ENCODE measurements at places on chromosomes 1 and 21.

DNA sequence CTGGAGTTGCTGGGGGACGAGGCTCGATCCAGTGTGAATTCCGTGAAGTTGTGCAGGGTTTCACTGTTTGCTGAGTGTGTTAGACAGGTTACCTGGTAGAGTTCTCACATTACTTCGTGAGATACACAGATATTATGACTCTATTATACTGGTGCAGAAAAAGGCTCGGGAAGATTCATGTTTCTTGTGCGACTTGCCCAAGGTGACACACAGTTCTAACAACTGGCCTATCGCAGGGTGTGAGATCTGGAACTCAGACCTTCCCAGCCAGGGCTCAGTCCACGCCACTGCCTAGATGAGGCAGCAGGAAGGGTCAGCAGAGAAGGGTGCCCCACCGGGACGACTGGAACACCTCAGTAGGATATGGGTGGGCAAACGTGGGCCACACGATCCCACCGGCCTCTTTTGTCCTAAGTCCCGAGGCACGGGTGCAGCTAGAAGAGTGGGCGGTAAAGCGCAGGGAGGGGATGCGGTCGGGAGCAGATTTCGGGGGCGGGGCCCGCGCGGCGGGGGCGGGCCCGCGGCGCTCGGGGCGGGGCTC lies 296 bp upstream of the RNPEP start:
- DNase-seq, result peak; percentile 83

DNA sequence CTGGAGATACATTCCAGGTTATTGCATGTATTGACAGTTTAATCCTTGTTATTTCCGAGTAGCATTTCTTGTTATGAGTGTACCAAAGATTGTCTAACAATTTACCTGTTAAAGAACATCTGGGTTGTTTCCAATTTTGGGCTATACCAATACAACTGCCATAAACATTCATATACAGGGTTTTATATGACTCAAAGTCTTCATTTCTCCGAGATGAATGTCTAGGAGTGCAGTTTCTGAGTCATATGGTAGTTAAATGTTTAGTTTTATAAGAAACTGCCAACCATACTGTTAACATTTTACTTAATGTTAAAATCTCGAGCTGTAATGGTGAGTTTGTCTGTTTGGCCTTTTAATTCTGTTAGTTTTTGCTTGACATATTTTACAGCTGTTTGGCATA lies 10.0 kb downstream of the RAB4A start:
- no peak for DNase-seq

GRCh38 chr1:104238991-104239390 lies 489.3 kb downstream of the AMY1C start:
- DNase-seq, result no peak

DNA sequence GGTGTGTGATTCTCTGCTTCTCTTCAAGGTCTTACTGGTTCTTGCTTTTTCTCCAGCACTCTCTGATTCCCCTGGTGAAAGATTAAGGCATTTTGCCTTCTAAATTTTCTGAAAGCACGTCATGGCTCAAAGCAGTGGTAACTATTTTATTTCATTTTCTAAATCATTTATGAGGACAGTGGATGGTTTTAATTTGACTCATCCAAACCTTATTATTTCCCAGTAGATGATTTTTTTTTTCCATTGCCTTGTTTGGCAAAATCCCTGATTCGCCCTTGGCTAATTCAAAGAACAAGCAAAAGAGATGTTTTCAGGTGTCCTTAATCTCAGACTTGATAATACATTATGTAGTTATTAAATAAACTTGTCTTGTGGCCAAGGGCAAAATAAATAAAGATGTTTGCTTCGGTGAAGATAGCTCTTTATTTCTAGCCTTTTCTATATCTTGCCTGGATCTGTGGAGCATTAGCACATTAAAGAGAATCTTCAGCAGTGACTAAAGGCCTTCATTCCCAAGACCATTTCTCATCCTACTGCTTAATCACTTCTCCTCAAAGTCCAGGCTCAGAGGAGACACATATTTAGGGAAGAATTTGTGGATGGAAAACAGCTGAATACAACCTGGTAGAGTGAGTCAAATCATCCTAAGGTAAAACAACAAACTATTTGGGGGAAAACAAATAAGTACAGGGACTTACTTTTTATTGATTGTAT lies 359.8 kb downstream of the DUSP10 start:
- no peak for DNase-seq

DNA sequence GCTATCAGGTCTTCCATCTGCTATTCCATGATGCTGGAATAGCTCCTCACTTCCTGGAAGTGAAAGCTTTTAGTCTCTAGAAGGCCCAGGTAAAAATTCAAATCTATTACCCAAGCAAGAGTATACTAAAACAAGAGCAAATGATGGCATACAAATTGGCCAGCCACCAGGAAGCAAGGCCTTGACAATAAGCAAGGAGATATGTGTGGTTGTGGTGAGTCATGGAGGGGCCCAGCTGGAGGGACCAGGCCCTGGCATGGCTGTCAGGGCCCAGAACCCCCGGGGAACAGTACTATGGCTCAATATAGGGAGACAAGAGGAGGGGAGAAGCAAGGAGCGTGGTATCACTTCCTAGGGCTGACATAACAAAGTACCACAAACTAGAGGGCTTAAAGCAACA lies 358.7 kb downstream of the RRAGC start:
- DNase-seq, result no peak
